ENCODE measurements at places on chromosomes 12 and 14.

DNA sequence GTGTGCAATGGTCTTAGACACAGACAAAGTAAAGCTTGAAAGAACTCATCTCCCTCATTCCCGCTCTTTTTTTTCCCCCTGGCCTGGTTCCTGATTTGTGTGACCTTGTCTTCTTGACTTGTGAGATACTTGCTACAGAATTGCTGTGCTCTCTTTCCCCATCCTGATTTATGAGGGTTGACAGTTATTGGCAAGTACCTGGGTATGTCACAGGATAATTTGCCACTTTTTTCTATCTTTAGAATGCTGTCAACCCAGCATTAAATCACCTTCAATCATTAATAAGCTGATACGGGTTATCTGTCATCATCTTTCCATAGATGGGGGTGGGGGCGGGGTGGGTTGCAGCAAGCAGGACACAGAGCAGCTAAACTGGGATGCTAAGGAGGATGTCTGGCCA lies 144.4 kb upstream of the PRICKLE1 start:
- no peak for DNase-seq

DNA sequence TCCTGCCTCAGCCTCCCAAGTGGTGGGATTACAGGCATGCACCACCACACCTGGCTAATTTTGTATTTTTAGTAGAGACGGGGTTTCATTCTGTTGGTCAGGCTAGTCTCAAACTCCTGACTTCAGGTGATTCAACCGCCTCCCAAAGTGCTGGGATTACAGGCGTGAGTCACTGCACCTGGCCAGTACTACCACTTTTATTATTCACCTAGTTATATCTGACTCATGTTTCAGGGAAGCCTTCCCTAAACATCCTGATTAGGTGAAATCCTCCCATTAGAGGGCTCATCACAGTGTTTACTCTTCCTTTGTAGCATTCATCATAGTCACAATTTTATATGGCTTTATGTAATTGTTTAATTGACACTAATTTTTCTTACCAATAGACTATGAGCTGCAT lies 295.3 kb upstream of the SOX5 start:
- no peak for DNase-seq

GRCh38 chr12:131309700-131310099 lies 356.0 kb downstream of the ADGRD1 start:
- no peak for DNase-seq

- no peak for DNase-seq
Measured at GRCh38 chr12:23376238-23376637, 573.2 kb downstream of the SOX5 start.

- DNase-seq = no peak
Measured at GRCh38 chr14:49994951-49995561, 102.2 kb downstream of the ARF6 start.

GRCh38 chr14:28983279-28983678 lies 216.7 kb downstream of the FOXG1 start:
- DNase-seq = no peak

DNA sequence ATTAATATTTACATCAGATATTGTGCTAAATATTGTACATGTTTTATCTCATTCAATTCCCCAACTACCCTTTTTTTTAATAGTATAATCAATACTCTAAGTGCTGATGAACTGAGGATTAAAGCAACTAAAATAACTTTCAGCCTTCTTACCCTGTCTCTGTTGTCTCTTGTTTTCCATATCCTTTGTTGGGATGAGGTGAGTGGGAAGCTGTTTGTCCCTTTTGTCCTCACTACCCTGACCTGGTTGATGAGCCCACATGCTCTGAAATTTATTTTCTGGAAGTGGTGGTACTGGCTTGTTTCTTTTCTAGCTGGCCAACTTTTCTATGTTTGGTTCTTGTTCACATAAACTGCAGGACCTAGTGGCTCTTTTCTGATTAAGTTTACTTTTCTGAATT lies 9.6 kb upstream of the ART4 start:
- no peak for DNase-seq

- DNase-seq = peak; percentile 70
Measured at GRCh38 chr12:128783129-128783574, 40.6 kb downstream of the SLC15A4 start.

DNA sequence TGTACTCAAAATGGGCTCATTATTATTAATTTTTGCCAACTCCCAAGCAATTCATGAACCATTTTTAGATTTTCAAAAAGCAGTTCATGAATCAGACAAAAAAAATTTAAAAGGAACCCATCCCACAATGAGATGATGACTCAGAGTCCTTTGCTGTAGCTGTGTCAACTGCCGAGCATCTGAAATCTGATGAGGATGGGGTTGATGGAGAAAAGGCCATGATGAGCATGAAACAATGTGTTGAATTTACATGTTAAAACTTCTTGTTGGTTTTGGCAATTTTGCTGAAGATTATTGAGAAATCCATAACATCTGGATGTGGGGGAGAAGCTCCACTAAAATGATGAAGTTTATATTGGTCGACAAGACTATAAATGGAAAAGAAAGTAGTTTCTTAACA lies 378.0 kb downstream of the FOXG1 start:
- no peak for DNase-seq

DNA sequence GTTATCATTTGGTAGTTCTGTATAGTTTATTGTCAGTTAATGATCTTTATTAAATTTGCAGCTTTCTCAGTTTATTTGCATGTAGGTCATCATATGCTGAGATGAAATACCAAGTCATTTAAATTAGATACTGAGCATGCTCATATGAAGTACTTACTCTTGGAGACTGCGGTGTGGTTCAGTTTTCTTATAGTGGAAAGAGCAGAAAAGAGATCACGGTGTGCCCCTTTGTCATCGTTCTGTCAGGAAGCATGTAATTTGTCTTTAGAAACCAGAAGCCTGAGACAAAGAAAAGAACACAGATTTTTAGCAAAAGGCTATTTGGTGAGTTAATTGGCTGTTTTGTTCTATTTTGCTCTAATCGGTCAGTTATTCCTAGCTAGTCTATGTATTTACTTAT lies 75.6 kb downstream of the PLEKHA5 start:
- DNase-seq = no peak

All from activated CD4-positive, alpha-beta T cell treated with anti-CD3 and anti-CD28 coated beads for 36 hours (primary cell).